ENCODE measurements at places on chromosomes 11 and 22. TPM values are rescaled to one million over a fixed set of nuclear protein-coding genes. Genes with fewer than 3 reads are reported as not detected.

GRCh38 chr11:64999478-64999877 is 2.7 kb upstream of the BATF2 start:
- DNase-seq: peak; percentile 61

DNA sequence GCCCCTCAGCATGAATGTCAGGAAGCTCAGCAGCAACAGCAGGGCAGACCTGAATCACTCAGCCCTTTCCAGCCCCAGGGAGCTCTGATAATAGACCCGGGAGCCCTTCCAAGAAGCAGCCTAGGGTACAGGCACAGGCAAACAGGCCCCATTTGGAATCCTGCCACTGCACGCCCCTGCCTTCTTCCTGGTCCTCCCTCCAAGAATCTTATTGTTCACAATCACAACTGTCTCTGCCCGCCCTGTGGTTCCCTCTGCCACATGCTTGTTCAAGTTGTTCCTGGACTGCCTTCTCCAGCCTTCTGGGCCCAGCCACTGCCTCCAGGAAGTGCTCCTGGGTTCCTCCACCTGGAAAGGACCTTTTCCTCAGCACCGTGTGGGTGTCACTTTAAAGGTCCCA is 54.6 kb downstream of the LRRC32 start:
- peak; percentile 77 for DNase-seq

GRCh38 chr11:78000193-78000592 is 5.7 kb upstream of the INTS4 start:
- no peak for DNase-seq

DNA sequence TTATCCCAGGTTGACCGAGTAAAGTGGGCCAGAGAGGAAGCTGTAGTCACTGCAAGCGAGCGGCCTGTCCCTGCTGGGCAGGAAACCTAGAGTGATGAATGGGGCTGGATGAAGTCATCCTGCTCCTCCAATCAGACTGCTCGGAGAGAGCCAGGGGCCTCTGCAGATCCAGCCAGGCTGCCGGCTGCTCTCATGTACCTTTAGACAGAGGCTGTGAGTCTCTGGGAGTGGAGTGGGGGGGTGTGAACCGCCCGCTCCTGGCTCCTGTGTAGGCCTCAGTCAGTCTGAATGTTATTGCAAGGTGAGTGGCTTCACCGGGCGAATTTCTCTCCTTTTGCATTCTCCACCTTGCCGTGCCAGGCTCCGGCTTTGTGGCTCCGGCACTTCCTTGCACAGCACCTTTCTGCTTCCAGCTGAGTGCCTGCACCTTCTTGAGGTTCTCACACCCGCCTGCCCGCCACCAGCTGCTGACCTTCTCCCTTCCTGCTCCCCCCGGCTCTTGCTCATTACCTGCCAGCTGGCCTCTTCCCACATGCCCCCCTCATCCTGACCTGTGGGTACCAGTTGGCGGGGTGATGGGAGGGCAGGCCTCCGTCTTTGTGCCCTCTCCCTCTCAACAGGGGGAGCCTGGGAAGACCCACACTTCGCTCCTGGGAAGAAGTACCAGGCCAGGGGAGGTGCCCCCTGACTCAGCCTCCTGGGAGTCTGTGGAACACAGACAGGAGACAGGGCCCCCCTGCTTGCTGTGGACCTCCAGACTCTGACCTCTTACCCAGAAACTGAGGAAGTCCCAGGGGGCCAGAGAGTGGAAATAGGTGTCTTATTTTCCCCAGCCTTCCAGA is 79.9 kb downstream of the GRAMD1B start:
- DNase-seq: no peak

DNA sequence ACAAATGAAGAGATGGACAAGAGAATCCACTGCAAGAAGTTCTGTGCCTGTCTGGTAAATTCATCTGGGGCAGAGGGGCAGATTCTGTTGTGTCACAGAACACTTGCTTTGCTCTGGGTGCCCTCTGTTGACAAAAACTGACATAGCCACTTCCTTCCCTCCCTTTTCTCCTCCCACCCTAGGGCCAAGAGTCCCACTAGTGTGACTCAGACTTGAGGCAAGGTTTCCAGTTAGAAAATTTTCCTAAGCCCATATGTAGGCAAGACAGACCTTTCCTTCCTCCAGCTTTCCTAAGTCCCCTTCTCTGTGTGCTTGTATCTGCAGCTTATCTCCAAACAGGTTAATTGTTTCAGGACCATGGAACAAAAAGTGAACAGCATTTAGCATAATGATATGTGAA is 106.8 kb downstream of the RBFOX2 start:
- DNase-seq: peak; percentile 66

DNA sequence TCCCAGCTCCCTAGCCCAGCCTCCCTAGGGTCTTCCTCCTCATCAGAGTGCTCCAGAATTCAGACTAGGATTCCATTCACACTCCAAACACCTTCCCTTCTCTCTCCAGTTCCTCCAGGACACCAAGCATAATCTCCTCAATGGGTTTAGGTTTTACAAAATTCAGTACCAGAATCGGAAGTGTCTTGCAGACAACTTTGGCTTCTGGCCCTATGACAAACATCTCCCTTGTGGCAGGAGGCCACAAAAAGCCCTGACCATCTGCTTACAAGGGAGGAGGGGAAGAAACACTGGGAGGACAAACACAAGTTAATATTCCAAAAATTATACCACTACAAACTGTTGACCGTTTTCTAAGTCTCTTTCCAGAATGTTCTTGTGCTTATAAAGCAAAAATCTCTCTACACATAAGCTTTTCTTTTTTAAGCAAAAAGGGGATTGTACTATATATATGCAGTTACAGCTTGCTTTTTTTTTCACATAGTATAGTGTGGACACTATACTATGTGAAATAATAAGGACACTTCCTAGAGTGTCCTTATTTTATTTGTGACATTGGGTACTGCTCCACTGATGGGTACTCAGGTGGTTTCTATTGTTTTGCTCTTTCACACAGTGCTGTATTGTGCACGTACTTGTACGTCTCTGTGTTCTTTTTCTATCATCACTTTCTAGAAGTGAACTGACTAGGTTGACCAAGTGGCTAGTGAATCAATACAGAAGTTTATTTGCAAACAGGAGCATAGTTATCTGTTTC is 78.7 kb downstream of the BDNF start:
- no peak for DNase-seq

DNA sequence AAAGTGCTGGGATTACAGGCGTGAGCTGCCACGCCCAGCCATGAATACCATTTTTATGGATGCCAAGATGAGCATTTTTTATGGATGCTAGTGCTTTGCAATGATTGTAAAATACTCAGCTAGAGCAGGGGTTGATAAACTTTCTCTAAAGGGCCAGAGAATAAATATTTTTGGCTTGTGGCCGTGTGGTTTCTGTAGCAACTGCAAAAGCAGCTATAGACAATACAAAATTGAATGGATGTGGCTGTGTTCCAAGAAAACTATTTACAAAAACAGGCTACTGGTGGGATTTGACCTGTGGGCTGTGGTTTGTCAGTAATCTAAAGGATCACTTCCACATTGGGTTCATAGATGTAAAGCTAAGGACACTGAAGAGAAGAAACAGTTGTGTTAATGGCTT is 56.0 kb downstream of the COMMD9 start:
- no peak for DNase-seq

GRCh38 chr11:7220636-7221035 is 31.1 kb upstream of the SYT9 start:
- no peak for DNase-seq

Gene NCAM1
- 12.1 TPM for total RNA-seq

Gene KCNA4
- total RNA-seq: not detected

Gene C11orf24
- total RNA-seq: 76.3 TPM

Gene NEFH
- 0.34 TPM for total RNA-seq

Gene TPBGL
- 0.11 TPM for total RNA-seq

Gene SLC22A6
- not detected for total RNA-seq

Measured in left colon (tissue), 2 donors.